Hair follicular keratinocyte (primary cell): ENCODE measurements at places on chromosomes 11 and 22. TPM values are rescaled to one million over a fixed set of nuclear protein-coding genes. Genes with fewer than 3 reads are reported as not detected.

The GPHA2 gene
- total RNA-seq = not detected in 2 replicates

The TEAD1 gene
- total RNA-seq = 28.9 and 38.6 TPM in 2 replicates

The BACE1-AS gene
- 1.7 and 3.3 TPM in 2 replicates for total RNA-seq

The TRPM5 gene
- total RNA-seq = not detected in 2 replicates

The CD3G gene
- total RNA-seq = not detected in 2 replicates

The UPK2 gene
- total RNA-seq = 0.30 TPM in 1 of 2 replicates, not detected in the other

The NRXN2 gene
- total RNA-seq = 0.04 TPM in 1 of 2 replicates, not detected in the other

The LGR4 gene
- total RNA-seq = 30.8 and 35.0 TPM in 2 replicates

The HIC2 gene
- 1.6 and 1.7 TPM in 2 replicates for total RNA-seq

The SLC7A4 gene
- total RNA-seq = 0.23 and 0.47 TPM in 2 replicates

The DNAJB7 gene
- not detected in 2 replicates for total RNA-seq
